Neuronal stem cell (in vitro differentiated cells): ENCODE measurements at places on chromosomes 12 and 14.

DNA sequence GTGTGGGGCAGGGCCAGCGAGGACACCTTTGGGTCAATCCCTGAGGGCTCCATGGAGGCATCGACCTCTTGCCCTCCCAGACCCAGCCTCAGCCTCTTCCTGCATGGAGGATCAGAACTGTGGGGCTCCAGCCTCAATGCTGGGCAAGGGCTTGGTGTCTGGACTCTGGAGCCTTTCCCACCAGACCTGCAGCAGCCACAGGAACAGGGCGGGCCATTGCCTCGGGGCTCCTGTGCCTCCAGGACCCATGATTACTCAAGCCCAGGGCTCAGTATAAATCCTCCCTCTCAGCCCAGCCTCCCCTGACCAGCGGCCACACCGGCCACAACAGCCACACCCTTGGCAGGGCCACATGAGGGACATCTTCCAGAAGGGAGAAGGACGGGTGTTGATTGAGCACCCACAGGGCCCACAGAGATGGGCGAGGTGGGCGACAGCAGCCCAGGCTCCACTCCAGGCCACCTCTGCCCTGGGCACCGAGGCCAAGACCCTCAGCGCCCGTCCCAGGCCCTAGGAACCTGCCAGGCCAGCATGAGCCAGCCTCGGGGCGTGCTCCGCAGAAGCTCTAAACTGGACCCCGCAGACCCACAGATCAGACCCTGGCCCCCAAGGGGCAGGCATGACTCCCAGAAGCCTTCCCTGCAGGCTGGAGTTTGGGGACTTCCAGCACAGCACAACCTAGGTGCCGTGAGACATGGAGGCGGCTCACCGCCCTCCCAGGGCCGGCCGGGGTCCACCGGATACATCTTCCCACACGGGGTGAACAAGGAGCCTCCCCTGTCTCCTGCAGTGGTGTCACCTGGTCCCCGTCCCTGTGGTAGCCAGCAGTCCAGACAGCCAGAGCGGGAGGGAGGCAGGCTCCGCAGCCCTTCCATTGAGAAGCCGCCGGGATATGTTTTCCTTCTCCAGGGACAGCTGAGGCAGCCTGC, 25.1 kb downstream of the NCOR2 start:
- DNase-seq: no peak

DNA sequence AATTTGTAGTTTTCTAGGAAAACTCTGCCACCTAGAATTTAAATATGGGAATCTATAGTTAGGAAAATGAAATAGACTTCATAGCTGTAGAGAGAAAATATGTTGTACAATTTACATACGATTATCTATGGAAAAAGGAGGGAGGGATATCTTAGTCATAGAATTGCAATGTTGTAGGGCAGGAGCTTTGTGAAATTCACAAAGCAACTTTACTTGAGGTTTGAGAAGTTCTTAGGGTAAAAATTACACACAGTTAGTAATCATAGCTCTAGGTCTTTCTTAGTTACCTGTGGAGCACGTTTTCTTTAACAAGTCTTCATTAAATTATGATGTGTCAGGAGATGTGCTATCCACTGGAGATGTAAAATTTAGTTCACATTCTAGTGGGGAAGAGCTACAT, 61.4 kb upstream of the DBX2 start:
- DNase-seq: no peak

DNA sequence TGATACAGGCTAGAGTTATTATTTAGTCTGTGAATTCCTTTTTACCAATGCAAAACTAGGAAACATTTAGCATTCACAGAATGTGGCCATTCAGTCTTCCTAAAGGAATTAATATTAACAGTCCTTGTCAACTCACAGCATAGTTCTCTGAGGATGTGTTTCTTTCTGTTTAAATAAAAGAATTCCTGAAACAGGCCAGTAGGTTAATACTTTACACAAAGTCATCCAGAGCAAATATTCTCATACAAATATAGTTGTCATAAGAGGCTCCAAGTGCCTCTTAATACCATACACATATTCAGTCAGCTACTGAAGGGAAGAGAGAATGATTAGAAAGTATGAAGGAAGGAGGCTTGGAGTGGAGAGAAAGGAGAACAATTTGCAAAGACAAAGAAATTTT, 120.1 kb downstream of the LMNTD1 start:
- DNase-seq: no peak

GRCh38 chr12:30420561-30420960, 275.1 kb downstream of the IPO8 start:
- DNase-seq: no peak
